ENCODE measurements at places on chromosomes 6 and 20.

DNA sequence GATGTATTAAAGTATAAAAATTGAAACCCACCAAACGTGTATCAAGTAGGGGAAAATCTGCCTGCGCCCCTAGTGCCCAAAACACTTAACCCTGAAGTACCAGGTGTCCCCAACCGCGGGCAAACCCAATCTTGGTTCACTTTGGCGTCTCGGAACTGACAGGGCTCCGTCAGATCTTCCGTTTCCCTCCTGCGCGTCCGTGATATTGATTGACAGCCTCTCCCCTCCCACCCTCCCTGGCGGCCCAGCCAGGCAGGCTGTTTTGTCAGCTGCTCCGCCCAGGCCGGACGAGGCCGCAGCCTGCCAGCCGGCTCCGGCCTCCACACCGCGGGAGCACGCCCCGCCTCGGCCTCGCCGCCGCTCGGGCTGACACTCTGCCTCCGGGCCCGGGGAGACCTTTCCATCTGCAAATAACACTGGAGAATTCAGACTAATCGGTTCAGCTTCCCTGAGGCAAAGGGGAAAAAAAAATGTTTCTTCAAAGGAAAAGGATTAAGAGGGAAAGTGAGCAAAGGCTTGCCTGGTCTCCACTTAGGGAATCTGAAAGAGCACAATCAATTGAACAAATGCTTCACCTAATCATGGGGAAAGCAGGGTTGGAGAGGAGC lies 234.9 kb upstream of the MCHR2 start:
- peak; percentile 73 for DNase-seq

GRCh38 chr6:30727920-30728553 lies 7.9 kb downstream of the TUBB start:
- no peak for DNase-seq

DNA sequence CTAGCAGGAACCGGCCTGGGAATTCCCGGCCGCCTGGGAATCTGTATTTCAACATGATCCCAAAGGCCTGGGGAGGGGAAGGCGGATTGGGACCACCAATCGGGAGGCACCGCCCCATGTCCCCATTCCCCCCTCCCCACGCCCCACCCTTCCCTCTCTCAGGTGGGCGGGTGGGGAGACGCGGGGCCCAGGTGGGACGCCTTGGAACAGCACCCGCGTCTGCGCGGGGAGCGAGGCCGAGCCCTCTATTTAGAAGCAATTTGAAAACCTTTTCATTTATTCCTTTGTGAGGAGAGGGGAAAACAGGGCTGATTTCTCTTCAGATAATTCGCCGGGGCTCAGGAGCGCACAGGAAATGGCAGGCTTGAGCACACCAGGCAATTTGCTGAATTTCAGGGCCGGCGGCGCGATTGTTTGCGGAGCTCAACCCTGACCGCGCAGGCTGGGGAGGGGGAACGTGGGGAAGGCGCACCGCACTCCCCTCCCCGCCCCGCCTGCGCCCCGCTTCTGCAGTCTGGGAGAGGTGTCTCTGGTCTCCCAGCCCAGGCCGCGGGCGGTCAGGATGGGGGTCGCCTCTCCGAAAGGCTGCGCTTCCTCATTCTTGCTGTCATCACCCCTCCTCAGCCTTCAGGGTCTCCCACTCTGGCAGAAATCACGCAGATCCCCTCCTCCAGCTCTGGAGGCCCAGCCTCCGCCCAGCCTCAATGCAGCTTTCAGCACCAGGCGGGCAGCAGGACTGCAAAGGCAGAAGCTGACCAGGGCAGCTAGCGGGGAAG lies 170.0 kb downstream of the GRM4 start:
- DNase-seq, result no peak

DNA sequence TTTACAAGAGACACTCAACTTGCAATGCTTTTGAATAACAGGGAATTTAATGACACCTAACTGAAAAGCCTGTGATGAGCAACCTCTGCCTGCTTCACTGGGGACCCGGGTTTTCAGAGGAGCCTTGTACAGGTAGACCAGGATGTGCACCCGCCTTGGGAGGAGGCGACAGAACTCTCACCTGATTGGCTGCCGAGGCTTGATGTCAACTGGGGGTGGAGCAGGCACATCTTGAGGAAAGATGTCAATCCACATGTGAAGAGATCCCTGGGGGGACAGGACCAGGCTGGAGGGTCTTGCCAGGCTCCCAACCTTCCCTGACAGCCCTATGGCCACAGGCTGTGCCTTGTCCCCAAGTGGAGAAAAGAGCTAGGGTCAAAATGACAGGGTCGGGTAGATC lies 19.8 kb downstream of the ERGIC3 start:
- no peak for DNase-seq

DNA sequence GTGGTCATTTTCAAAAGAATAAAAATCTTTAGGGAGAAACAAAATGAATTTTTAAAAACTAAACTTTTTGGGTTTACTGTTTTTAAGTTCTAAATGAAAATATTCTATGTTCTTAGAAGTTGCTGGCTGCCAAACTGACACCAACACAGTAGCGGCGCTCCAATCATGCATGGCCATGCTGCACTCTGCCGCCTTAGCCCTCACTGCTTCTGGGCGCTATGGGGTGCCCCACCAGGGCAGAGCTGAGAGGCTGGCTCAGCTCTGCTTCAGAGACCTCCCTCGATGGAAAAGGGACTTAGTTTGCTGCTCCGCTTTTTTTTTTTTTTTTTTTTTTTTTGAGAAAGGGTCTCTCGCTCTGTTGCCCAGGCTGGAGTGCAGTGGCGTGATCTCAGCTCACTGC lies 20.9 kb downstream of the EZR start:
- no peak for DNase-seq

- no peak for DNase-seq
These were observed 156.7 kb upstream of the THEMIS start for GRCh38 chr6:128057541-128057940.

GRCh38 chr6:107716688-107717089 lies 107.4 kb downstream of the SCML4 start:
- DNase-seq, result peak; percentile 67

GRCh38 chr6:146962329-146962728 lies 241.9 kb upstream of the STXBP5 start:
- no peak for DNase-seq

DNA sequence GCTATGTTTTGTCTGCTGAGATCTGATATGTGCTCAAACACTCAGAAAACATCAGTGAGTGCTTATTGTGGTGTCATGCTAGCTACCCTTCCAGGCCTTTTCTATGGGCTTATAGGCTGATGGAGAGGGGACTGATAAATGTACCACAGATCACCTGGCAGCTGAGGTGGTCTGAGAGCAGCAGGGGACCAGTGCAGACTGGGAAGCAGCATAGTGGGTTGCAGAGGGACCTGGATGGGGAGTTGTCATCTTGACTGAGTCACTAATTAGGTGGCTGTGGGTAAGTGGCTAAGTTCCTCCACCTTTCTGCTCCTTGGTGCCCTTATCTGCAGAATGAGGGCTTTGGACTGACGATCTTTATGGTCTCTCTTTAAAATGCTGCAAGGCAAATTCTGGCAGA lies 2.8 kb downstream of the TMEM200A start:
- DNase-seq, result no peak

GRCh38 chr6:7332090-7332745 lies 19.2 kb upstream of the SSR1 start:
- DNase-seq, result no peak

DNA sequence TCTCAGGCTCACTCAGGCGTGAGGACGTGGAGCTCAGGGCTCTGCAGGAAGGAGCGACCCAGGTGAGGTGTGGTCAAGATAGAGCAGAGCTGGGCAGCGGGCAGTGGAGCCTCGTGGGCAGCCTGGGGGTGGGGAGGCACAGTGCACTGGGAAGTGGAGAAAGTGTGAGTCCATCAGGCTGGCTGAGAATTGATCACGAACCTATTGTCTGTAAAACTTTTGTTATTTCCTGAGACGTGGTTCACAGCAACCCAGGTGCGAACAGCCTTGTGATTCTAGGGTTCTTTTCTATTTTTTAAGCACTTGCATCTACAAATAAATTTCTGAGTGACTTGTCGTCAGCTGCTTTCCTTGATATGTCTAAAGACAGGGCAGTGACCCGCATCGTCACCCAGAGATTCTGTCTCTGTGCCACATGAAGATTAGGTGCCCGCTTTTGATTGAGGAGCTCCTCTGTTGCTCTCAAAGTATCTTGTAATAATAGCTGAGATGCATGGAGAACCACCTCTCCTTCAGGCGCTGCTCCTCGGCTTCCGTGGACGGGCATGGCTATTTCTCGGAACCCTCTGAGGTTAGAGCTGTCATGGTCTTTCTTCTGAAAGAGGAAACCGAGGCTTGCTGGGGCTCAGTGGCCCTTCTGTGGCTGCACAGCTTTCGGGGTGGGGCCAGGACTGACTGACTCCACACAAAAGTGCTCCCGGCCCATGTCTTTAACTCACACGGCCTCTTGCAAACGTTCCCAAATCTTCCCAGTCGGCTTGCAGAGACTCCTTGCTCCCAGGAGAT lies 662 bp upstream of the CCR6 start:
- no peak for DNase-seq

GRCh38 chr6:145699462-145699861 lies 35.9 kb downstream of the EPM2A start:
- DNase-seq, result no peak

DNA sequence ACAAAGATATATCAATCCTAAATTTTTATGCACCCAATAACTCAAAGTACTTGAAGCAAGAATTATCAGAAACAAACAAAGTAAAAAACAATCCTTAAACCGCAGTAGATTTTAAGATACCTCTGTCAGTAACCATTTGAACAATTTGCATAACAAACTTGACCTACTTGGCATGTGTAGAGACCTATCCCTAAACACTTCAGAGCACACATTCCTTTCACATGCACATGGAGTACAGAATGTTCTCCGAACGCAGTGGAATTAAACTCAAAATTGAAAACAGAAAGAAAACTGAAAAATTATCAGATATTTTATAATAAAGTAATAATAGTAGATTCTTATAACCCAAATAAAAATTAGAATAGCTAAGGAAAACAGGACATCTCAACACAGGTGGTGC lies 162.6 kb upstream of the THBS2 start:
- DNase-seq, result no peak

- DNase-seq, result no peak
These were observed 21.9 kb downstream of the FAM229B start for GRCh38 chr6:112109262-112109661.

- no peak for DNase-seq
These were observed 112.7 kb upstream of the FERMT1 start for GRCh38 chr20:6235510-6235909.

GRCh38 chr6:138979365-138979764 lies 8.7 kb downstream of the REPS1 start:
- no peak for DNase-seq

GRCh38 chr6:46420921-46421638 lies 70.2 kb downstream of the RCAN2 start:
- no peak for DNase-seq

GRCh38 chr20:8116067-8116811 lies 15.8 kb upstream of the PLCB1 start:
- no peak for DNase-seq

DNA sequence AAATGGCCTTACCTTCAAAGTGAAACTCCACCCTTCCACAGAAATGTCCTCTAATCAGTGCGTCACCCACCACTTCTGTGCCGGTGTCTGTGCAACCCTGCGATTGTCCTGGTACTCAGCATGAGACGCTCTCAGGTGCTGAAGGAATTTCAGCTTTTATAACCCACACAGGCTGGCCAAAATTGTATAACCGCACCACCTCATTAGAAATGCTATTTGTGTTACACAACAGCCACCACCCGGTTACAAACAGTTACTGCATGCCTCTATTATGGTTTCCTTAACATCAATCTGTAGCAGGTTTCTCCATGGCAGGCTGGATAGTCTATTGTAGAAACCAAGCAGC lies 51.5 kb downstream of the SLC23A2 start:
- no peak for DNase-seq

DNA sequence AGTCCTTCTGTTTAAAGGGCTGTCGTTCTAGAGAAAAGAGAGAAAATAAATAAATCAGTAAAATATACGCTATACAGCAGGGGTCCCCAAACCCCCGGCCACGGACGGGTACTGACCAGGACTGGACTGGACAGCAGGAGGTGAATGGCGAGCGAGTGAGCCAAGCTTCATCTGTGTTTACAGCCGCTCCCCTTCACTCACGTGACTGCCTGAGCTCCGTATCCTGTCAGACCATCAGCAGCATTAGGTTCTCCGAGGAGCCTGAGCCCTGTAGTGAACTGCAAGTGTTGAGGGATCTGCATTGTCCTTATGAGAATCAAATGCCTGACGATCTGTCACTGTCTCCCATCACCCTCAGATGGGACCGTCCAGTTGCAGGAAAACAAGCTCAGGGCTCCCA lies 76.5 kb downstream of the ZNF217 start:
- no peak for DNase-seq

GRCh38 chr6:89330910-89331309 lies 15.8 kb upstream of the GABRR2 start:
- DNase-seq, result no peak

DNA sequence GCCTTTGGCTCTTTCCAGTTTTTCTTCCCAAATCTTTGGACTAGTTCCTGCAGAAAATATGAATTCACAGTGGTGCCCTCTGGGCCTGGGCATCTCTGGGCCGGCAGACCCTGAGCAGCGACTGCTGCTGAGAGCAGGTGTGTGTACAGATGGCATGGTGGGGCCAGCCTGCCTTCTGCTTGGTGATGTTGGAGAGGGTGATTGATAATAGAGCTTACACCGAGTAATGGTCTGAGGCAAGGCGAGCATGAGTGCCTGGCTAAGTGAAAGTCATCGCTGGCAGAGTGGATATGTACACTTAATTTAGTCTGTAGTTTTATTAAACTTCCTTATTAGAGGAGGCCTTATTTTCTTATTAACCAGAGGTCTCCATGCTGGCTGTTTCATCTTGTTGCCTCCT lies 156.9 kb downstream of the CDKAL1 start:
- DNase-seq, result no peak

- DNase-seq, result no peak
These were observed 14.6 kb downstream of the SAYSD1 start for GRCh38 chr6:39100358-39100757.

GRCh38 chr20:12256806-12257205 lies 339.1 kb downstream of the BTBD3 start:
- no peak for DNase-seq

DNA sequence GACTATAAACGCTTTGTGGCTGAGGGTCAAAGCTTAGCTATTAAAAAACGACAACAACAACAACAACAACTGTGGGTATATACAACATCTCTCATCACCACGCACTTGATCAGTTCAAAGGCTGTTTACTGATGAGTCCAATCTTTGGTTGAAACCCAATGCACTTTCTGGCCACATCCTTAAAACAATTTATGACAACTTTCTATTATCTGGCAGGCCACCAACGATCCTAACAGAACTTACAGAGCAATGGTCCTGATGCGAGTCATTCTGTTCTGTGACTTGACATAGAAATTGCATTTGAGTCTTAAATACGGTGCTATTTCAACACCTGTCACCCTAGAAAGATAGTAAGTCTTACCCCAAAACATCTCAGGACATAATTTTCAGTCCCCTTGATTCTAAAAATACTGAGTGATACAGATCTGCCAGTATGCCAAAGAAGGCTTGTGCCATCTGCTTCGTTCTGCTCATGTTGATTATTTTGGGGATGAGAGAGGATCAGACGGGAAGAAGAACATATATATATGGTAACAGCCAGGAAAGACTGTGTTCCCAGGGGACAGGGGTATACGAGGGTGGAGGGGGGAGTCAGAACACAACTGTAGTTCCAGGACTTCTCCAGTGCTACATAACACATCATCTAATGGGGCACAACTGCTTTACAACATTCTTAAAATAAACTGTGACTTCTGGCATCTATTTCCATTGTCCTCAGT lies 55.8 kb downstream of the PLAGL1 start:
- DNase-seq, result no peak

Data from NK-92 treated with Interleukin-12 subunit alpha and Interleukin-12 subunit beta, amount 100 ng/mL, for 24 hours (cell line).